Activated T-helper 1 cell treated with anti-CD3 and anti-CD28 coated beads, Interleukin-12 subunit alpha, Interleukin-12 subunit beta, Interleukin-2, Interleukin-4 antibody, amounts not matched to agents 30 ng/mL and 10 ng/mL and 1 ng/mL, durations not matched to agents 14 hours and 24 hours and 36 hours (primary cell): ENCODE measurements at places on chromosomes 2 and 18. TPM values are rescaled to one million over a fixed set of nuclear protein-coding genes. Genes with fewer than 3 reads are reported as not detected.

The DNAH6 gene
- 0.12 and 0.16 TPM in 2 replicates for total RNA-seq

DNA sequence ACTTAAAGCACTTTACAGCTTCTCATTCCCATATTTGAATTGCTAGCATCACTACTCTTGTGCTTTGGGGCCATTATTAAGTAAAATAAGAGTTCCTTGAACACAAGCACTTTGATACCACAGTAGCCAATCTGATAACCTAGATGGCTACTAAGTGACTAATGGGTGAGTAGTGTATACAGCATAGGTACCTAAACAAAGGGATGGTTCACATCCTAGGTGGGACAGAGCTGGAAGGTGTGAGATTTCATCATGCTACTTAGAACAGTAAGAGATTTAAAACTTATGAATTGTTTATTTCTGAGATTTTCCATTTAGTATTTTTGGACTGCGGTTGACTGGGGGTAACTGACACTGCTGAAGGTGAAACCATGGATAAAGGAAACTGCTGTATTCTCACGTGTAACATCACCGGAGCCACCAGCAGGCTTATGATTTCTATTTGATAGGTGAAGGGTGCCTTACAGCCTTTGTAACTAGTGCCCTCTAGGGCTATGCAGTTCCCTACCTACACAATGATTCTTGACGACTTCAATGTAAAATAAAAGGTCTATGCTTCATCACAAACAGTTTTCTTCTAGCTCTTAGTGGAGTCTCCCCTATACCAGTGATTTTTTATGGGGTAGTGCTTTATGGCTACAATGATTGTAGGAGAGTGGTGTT is 22.1 kb upstream of the CRIM1 start:
- no peak for DNase-seq
- H3K27me3 ChIP-seq: peaks cover 13% of the 10 kb centered on the region
- no peak overlapping the region for H3K4me3 ChIP-seq
- peaks cover 10% of the 10 kb centered on the region for H3K4me1 ChIP-seq
- H3K36me3 ChIP-seq: no peaks in the 10 kb centered on the region

DNA sequence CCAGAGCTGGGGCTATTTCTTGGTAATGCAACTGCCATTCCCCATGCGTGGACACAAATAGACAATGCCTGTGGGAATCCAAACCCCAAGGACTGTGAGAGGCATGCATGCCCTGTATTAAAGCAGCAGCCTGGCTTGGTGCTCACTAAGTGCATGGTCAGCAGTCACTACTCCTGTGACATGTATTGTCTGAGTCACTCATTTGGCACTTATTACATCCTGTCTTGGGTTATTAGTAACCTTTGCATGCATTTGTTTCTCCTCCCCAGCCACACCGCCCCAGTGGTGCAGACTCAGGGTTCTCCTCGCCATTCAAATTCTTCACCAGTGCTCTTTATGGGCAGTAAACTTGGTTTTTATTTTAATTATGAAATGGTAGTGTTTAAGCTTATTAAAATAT is 30.2 kb downstream of the PRKCE start:
- no peak for DNase-seq
- no peaks in the 10 kb centered on the region for H3K27me3 ChIP-seq
- H3K4me3 ChIP-seq: no peak overlapping the region
- H3K27ac ChIP-seq: no peak overlapping the region
- H3K4me1 ChIP-seq: no peaks in the 10 kb centered on the region

- DNase-seq: no peak
- H3K4me1 ChIP-seq: no peaks in the 10 kb centered on the region
- no peak overlapping the region for H3K4me3 ChIP-seq
- H3K27me3 ChIP-seq: peaks cover 4% of the 10 kb centered on the region
- H3K27ac ChIP-seq: no peak overlapping the region
These were observed 120.4 kb upstream of the SERPINE2 start for GRCh38 chr2:224159345-224159928.

The FHL2 gene
- total RNA-seq: 2.3 and 2.6 TPM in 2 replicates

The MALL gene
- 0.31 and 0.47 TPM in 2 replicates for total RNA-seq

- H3K27me3 ChIP-seq: peaks cover 7% of the 10 kb centered on the region
- no peak for DNase-seq
- no peak overlapping the region for H3K4me3 ChIP-seq
These were observed 238.3 kb downstream of the CLIP4 start for GRCh38 chr2:29353403-29353991.

The ACMSD gene
- not detected in 2 replicates for total RNA-seq

The RSAD2 gene
- 2.2 and 2.4 TPM in 2 replicates for total RNA-seq

GRCh38 chr2:195662138-195662537 is 5.1 kb downstream of the SLC39A10 start:
- H3K4me1 ChIP-seq: peaks cover 45% of the 10 kb centered on the region
- no peak overlapping the region for H3K27ac ChIP-seq
- H3K4me3 ChIP-seq: peak overlapping the region; percentile 7
- H3K36me3 ChIP-seq: peaks cover 27% of the 10 kb centered on the region

- no peak overlapping the region for H3K4me3 ChIP-seq
- H3K27ac ChIP-seq: no peak overlapping the region
- H3K27me3 ChIP-seq: no peaks in the 10 kb centered on the region
These were observed 62.3 kb downstream of the ITGA6 start for GRCh38 chr2:172489681-172490080.

DNA sequence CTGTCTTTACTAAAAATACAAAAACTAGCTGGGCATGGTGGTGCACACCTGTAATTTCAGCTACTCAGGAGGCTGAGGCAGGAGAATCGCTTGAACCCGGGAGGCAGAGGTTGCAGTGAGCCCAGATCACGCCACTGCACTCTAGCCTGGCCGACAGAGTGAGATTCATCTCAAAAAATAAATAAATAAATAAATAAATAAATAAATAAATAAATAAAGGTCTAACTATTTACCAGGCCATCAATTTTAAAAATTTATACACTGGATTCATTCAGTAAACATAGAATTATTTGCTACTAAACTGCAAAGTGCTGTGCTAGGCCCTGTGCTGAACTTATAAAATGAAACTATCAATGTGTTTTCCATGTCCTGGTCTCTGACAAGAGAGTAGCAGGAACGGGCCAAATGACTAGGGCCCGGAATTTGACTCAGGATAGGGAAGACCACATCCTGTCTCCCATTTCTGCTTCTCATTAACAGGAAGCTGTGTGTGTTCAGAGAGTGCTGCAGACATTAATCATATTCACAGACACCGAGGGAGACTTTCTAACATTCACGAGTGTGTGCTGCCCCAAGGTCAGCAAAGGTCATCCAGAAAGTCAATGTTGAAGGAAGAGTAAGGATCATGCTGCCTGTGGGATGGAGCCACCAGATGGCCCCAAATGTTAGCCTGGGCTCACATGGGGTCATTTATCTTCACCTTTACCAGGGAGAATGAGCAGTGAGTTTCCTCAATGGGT is 95.8 kb downstream of the SPP2 start:
- peaks cover 8% of the 10 kb centered on the region for H3K36me3 ChIP-seq
- peak overlapping the region; percentile 43 for H3K4me3 ChIP-seq
- peaks cover 5% of the 10 kb centered on the region for H3K27me3 ChIP-seq
- DNase-seq: no peak
- H3K27ac ChIP-seq: peak overlapping the region; percentile 10
- peaks cover 35% of the 10 kb centered on the region for H3K4me1 ChIP-seq

- no peak overlapping the region for H3K4me3 ChIP-seq
- H3K27me3 ChIP-seq: peaks cover 17% of the 10 kb centered on the region
- H3K36me3 ChIP-seq: no peaks in the 10 kb centered on the region
- DNase-seq: no peak
- H3K4me1 ChIP-seq: no peaks in the 10 kb centered on the region
- no peak overlapping the region for H3K27ac ChIP-seq
These were observed 168.7 kb upstream of the SKOR2 start for GRCh38 chr18:47420130-47420529.

The TCF23 gene
- total RNA-seq: not detected in 2 replicates

- no peak overlapping the region for H3K4me3 ChIP-seq
- H3K27me3 ChIP-seq: no peaks in the 10 kb centered on the region
- no peaks in the 10 kb centered on the region for H3K36me3 ChIP-seq
- no peaks in the 10 kb centered on the region for H3K4me1 ChIP-seq
- no peak for DNase-seq
These were observed 251.4 kb upstream of the TCF4 start for GRCh38 chr18:55839343-55839742.

DNA sequence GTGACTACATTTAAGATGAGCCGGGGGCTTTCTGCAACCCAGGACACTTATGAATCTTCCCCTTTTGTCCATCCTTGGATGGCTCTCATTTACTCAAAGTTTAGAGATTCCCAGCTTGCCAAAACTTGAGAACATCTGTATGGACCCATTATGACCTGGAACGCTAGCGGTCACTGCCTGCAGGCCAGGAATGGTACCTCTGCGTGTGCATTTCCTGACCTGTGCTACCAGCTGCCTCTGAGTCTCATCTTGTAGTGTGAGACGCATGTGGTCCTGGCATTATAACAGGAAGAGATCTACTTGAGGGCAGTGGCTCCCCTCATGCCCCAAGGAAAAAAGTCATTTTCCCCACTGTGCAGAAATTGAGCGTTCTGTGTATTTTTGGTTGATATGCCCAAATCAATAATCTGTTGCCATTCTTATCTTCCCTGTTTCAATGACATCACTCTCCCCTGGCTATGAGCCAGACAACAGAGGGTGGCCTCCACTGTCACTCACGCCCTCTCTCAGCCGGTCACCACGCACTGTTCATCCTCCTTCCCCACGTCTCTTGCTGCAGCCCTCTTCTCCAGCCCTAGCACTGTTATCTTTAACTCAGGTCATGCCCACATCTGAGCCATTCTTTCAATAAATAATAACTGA is 28.5 kb upstream of the NPAS2 start:
- H3K27me3 ChIP-seq: peaks cover 4% of the 10 kb centered on the region
- H3K27ac ChIP-seq: no peak overlapping the region
- no peaks in the 10 kb centered on the region for H3K4me1 ChIP-seq

The RPRD1A gene
- 20.5 and 24.8 TPM in 2 replicates for total RNA-seq

- no peak for DNase-seq
- no peak overlapping the region for H3K27ac ChIP-seq
- H3K4me1 ChIP-seq: no peaks in the 10 kb centered on the region
- no peaks in the 10 kb centered on the region for H3K36me3 ChIP-seq
- H3K27me3 ChIP-seq: peaks cover 7% of the 10 kb centered on the region
These were observed 2.2 kb upstream of the DSC2 start for GRCh38 chr18:31104444-31104843.

DNA sequence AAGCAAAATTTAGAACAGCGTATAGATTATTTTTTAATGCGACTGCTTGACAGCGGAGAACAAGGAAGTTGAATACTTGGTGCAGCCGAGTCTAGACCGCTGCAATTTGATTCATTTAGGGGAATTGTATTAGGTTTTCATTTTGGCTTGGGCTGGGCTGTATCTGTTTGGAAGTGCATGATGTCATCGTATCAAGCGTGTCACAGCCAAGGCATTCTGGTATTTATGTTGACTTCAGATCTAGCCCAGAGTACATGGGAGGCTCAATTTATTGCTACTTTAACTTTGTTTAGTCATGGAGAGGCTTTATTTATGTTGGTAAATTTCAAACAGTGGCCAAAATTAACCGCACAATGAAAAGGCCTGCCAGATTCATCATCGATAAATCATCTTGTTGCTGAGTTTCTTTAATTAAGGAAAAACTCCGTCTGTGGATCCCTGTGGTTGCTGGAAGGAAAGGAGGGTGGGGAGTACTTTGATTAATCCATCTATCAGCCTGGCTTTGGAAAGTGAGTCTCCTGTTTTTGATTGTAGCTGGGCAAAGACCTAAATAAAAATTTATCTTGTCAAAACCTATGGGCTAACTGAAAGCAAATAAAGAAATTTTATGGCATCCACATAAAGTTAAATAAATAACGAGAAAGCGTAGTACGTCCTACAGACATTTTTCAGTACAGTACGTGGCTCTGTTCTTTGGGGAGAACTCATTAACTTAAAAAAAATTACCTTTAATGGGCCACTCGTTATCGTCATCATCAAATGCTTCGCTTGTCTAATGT is 230.4 kb upstream of the SPRED2 start:
- H3K36me3 ChIP-seq: no peaks in the 10 kb centered on the region
- no peak overlapping the region for H3K27ac ChIP-seq
- DNase-seq: no peak
- peaks cover 2% of the 10 kb centered on the region for H3K27me3 ChIP-seq
- H3K4me3 ChIP-seq: no peak overlapping the region

The LCT gene
- total RNA-seq: 0.41 and 0.42 TPM in 2 replicates

DNA sequence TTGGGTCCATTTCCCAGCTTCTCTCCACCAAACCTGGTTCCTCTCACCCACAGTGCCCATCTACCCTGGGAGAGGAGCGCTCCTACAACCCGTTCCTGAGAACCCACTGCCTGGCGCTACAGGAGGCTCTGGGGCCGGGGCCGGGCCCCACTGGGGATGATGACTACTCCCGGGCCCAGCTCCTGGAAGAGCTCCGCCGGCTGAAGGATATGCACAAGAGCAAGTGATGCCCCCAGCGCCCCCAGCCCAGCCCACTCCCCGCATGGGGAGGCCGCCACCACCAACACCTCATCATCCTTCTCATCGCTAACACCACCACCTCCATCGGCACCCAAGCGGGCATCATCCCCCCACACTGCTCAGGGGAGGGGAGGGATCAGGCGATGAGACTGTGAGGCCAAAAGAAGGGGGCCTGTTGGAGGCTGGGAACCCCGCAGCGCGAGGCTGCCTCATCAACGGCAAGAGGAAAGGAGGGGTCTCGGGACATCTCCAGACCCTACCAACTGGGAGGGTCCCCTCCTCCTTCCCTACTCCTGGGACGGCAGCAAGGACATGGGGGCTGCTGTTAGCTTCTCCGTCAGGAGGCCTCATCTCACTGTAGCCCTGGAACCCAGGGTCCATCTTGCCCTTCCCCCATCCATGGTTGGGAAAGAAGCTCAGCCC is 11.8 kb upstream of the CATIP start:
- H3K27ac ChIP-seq: no peak overlapping the region
- H3K36me3 ChIP-seq: no peaks in the 10 kb centered on the region
- no peaks in the 10 kb centered on the region for H3K4me1 ChIP-seq
- peaks cover 5% of the 10 kb centered on the region for H3K27me3 ChIP-seq
- H3K4me3 ChIP-seq: no peak overlapping the region
- no peak for DNase-seq

GRCh38 chr2:9950521-9951271 is 797 bp upstream of the GRHL1 start:
- peaks cover 58% of the 10 kb centered on the region for H3K27me3 ChIP-seq
- no peak for DNase-seq
- peak overlapping the region; percentile 82 for H3K27ac ChIP-seq
- H3K36me3 ChIP-seq: no peaks in the 10 kb centered on the region
- H3K4me1 ChIP-seq: peaks cover 24% of the 10 kb centered on the region

GRCh38 chr18:73101977-73102376 is 234.2 kb upstream of the NETO1 start:
- no peak overlapping the region for H3K27ac ChIP-seq
- H3K36me3 ChIP-seq: no peaks in the 10 kb centered on the region
- H3K4me3 ChIP-seq: no peak overlapping the region
- H3K27me3 ChIP-seq: no peaks in the 10 kb centered on the region

The KLHL29 gene
- total RNA-seq: 2.8 and 3.3 TPM in 2 replicates
